ENCODE measurements at places on chromosomes 11 and 22.

DNA sequence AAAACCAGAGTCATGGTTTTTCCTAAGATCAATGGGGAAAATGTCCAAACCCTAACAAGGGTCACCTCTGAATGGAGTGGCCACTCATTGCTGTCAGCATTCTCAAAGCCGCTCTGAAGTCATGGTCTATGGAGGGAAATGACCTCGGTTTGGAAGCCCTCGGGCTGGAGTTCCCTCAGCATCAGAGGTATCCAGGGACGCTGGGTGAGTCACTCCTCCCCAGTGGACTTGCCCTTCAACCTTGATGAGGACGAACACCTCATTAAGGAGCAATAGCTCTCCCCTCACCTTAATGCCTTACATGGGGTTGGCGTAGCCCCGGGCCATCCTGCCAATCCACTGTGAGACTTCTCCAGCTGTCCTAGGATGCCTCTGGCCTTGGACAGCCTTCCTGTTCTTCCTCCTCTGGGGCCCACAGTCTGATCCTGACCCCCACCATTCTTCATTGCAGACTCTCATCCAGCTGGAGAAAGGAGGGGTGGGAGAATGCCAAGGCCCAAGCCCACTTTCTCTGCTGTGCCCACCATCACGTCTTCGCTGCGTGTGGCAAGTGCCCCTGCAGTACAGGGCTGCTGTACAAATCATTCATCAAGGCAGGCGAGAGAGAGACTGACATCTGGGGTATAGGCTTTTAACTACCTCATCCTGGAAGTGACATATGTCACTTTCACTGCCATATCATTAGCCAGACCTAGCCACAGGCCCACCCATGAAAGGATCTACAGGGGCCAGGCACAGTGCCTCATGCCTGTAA lies 25.4 kb upstream of the MYH9 start:
- no peak for DNase-seq

GRCh38 chr11:36126678-36127077 lies 162.5 kb downstream of the COMMD9 start:
- no peak for DNase-seq

DNA sequence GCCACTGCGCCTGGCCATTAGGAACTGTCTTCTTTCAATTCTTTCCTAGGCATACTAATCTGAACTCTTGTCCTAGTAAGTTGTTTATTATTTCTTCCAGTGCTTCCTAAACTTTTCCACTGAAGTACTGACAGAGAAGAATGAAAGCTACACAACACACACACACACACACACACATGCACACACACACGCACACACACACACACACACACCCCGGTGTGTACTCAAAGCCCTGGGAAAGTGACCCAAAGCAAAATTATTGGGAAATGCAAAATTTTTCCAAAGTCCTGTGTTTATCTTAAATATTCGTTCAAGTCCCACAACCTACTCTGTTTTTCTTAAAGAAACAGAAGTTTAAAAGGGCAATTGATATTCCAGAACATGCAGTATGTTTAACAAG lies 19.4 kb upstream of the SIK2 start:
- DNase-seq, result no peak

- DNase-seq, result no peak
Measured at GRCh38 chr11:44456544-44457300, 108.7 kb upstream of the CD82 start.

DNA sequence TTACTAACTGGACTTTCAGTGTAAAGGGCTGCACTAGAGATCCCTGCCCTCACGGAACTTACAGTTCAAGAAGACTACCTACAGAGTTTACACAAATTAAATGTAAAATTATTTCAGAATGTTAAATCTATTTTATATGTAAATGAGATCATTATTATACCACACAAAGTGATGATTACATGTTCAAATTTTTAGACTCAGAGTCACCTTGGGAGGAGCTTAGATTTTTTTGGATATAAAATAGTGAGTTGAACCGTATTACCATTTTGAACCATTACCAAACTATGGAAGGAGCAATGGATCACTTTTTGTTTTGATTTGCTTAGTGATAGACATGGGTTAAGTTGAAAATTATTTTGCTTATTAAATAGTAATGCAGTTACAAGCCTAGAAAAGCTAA lies 1.6 kb downstream of the IPO7 start:
- DNase-seq, result no peak

DNA sequence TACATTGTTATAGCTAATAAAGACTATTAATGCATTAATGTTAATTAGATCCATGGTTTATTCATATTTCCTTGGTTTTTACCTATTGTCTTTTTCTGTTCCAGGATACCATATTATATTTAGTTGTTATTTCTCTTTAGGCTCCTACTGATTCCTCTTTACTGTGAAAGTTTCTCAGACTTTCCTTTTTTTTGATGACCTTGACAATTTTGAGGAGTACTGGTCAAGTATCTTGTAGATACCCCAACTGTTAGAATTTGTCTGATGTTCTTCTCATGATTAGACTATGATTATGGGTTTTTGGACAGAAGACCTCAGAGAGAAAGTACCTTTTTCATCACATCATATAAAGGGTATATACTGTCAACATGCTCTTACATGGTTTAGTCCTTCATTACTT lies 26.6 kb downstream of the EMSY start:
- no peak for DNase-seq

DNA sequence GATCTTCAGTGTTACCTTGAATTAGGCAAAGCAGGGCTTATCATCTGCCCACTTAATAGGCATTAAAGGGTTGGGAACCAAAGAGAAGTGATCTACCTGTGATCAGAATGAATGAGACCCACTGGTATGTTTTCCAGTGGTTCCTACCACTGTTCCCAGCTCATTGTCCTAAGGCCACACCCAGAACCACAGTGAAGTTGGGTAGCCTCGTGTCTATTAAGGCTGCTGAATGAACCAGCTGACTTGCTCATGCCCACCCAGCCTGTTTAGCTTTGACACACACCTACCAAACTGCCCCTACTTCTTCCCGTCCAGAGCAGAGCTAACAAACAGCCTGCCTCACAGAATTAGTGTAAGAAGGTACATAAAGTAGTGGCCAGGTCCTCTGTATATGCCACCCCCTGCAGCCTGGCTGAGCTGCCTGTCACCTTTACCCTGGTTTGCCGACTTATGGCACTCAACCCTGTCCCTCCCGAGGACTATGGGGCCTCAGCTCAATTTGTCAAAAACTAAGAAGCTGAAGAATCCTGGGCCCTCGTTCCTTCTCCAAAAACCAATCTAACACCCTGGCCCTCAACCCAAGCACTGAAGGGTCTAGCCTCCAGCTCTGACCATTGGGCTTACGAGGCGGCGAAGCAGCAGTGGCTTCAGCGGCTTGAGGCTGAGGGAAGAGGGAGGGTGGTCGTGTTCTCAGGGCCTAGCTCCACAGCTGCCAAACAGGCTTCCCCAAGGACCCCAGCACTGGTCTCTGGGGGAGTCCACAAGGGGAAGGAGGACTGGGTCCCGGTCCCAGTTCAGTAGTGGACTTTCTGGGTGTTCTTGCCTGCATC lies 9.8 kb downstream of the UCP2 start:
- no peak for DNase-seq

All from stimulated activated CD4-positive, alpha-beta T cell treated with anti-CD3 and anti-CD28 coated beads, Interleukin-15, amount 100 ng/mL, for 1 hour (primary cell).